ENCODE measurements at places on chromosomes 2 and 18.

DNA sequence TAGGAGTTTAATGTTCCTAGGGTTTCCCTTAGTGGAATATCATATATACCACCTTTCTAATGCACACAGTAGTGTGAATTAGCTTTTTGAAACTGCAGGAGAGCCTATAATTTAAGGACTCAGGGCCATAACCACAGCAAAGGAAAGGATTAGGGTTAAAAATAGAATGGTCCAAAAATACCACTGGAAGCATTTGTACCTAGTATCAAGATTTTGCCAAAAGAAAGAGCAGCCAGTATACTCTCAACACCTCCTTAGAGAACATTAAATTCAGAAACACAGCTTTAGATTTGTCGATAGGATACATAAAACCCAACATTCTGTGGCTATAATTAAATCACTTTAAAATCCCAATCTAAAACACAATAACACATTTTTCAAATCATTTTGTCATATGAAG, 634.9 kb downstream of the EPHA4 start:
- DNase-seq: no peak

DNA sequence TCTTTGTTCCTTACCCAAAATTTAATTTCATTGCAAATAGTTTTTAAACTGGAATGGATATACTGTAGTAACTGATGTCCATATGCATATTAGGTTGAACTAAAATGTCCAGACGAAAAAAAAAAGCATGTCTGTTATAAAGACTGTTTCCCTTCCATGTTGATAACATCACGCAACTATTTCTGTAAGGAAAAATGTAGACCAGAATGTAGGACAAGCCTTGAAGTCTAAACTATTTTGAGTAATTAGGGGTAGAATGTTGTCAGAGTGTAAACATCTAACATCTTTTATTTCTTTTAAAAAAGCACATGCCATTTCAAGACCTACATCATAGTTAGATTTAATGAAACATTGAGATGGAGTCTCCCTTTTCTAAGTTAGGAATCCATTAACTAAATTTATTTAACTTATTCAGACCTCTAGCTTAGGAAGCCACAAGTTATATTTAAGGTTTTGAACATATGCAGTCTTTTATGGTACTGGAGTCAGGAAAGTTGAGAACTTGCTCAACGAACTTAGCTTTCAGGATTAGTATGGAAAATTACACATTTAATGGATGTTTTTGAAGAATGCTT, 7.9 kb downstream of the CALCRL start:
- no peak for DNase-seq

DNA sequence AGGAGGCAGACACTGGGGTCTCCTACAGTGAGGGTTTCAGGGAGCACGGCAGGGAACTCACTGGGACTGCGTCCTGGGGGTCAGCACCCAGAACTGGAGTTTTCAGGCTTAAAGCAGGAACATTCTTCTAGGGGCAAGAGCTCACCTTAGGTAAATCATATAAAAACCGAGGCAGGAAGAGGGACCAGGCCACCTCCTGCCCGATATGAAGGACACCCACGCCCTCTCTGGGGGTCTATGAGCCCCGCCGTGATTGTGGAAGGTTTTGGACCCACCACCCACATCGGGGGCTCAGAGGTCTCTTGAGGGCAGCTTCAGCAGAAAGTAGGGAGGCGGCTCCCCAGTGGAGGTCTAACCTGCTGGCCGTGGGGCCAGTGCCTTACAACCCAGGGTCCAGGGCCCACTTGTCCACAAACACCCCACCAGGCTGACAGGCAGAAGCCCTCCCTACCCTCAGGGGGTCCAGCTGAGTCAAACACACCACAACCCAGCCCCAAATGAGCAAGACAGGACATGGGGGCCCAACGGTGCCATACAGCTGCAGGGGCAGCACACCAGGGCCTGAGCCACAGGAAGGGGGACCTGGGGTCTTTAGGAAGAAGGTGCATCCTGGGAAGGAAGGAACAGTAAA, 25.3 kb downstream of the CROCC2 start:
- DNase-seq: no peak

DNA sequence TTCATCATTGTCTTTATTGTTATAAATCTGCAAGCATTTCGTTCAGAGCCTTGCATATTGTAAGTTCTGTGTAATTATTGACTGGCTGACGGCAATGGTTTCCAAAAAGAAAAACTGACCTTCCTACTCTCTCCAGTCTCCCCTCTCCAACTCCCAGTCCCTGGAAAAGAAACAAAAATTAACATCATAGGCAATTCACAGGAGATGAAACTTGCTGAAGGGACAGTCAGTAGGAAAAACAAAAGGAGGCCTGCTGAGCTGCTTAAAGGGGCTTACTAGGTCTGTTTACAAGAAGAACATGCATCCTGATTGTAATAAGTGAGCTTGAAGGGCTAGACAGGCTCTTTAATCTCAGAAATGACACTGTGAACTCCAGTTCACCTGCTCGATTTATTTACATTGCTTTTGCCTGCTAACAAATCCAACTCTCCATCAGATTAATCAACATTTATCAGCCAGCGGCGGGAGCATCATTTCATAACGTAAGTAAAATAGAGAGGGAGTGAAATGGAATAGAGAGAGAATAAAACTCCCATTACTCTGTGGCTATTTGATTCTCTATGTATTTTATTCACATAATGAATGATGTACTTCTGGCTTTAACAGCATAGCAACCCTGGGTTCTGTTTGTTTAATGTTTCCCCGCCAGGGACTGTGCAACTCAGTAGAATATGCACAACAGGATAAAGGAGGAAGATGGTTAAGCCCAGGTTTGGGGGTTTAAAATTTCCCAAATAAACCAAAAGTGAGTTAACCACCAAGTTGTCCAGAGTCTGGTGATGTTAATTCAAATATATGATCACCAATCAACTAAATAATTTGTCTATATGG, 256.7 kb upstream of the SETBP1 start:
- peak; percentile 84 for DNase-seq

- no peak for DNase-seq
Measured at GRCh38 chr2:53381271-53381670, 386.3 kb upstream of the CHAC2 start.

DNA sequence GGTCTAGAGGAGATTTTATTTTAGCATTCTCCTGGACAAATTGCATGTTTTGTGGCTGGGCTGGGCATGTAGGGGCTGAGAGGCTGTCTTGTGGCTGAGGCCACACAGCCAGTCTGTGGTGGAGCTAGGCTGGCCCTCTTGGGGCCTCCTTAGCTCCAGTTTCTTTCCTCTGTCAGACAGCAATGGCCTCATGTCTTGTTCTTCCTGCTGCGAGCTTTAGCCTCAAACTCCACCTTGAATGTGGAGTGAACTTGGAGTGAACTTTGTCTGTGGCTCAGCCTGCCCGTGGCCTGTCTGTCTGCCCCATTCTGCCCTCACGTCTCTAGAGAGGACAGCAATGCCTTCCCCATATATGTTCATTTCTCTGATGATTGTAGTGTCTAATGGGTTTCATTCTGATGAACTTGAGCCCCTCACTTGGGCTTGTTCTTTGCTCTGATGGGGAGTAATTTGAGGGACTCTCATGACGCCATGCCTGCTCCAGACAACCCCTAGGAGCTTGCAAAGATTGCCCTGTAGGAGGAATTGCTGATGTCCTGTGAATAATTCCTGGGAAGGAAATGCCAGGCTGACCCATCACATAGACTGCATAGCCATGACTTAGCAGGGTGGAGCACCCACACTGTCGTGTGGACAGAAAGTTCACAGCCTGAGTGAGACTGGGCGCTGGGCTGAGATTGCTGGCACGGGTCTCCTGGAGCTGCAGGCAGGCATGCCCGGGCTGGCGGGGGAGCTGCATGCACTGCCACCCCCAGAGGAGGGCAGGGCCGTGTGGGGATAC, 42.6 kb downstream of the ASAP2 start:
- no peak for DNase-seq

DNA sequence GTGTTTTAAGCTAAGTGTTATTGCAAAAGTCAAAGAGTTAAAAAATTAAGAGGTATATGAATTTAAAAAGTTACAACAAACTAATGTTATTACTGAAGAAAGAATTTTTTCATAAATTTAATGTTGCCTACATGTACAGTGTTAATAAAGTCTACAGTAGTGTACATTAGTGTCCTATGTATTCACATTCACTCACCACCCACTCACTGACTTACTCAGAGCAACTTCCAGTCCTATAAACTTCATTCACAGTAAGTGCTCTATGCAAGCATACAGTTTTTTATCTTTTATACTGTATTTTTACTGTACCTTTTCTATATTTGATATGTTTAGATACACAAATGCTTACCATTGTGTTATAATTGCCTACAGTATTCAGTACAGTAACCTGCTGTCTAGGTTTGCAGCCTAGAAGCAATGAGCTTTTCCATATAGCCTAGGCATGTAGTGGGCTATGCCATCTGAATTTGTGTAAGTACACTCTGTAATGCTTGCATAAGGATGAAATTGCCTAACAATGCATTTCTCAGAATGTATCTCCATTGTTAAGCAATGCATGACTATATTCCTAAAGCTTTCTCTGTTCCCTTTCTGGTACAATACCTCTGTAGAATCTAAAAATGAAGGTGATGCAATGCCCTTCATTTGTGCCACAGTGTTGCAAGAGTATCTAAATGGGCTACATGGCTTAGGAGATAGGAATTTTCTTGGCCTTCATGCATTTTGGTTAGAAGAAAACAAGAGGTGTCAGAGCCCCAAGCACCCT, 370.8 kb upstream of the NT5C1B start:
- DNase-seq: no peak

DNA sequence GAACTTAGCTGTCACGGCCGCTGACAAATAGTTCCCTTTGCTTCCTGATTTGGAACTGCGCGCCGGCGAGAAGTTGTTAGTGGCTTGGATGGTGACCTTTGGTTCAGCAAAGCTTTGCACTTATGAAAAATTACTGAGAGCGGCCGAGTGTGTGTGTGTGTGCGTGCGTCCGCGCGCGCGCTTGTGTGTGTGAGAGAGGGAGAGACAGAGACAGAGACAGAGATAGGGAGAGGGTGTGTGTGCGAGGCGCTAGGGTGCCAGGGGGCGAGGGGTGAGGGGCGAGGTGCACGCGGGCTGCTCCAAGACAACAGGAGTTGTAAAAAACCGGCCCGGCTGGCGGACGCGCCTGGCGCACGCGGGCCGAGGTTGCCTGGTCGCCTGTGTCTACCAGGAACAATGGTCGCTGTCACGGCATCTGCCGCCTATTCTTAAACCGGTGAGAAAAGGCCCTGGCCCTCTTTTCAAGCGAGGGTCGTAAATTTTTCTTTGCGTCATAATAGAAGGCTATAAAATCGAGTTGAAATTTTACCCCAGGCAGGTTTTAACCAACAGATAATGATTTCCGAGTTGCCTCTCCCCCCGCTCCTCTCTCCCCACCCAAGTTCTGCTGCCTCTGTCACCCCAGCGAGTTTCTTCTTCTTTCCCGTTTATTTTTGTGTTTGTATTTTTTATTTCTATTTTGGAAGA, 535 bp downstream of the HOXD3 start:
- DNase-seq: peak; percentile 43

- DNase-seq: no peak
Measured at GRCh38 chr18:23340661-23341060, 112.4 kb upstream of the RIOK3 start.

GRCh38 chr2:229725716-229726574, 11.6 kb upstream of the DNER start:
- no peak for DNase-seq

DNA sequence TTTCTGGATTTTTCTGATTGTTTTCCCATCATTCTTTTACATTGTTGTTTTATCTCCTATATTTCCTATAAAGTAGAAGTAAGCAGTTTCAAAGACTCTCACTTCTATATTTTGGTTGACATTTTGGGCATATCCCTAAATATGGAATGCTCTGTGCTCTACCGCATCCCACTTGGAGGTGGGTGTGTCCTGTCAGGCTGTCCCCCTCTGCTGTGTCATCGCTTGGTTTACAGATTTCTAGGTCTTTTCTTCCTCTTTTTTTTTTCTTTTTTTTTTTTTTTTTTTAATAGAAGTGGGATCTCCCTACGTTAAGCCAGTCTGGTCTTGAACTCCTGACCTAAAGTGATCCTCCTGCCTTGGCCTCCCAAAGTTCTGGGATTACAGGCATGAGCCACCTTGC, 13.3 kb downstream of the DGKD start:
- DNase-seq: no peak

GRCh38 chr2:170917219-170917913, 11.7 kb upstream of the GORASP2 start:
- DNase-seq: no peak

DNA sequence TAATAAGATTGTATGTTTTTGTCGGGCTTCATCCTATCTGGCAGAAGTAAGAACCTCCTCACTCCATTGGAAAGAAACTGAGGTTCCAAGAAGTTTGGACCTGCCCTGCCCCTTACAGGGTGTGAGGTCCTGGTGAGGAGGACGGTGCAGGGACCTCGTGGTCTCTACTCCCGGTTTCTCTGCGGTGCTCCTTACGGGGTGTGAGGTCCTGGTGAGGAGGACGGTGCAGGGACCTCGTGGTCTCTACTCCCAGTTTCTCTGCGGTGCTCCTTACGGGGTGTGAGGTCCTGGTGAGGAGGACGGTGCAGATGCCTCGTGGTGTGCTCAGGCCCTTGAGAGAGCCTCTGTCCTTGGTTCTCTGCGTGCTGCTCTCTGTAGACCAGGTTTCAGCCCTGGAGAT, 5.2 kb downstream of the CTDP1 start:
- no peak for DNase-seq

GRCh38 chr2:58896638-58897037, 655.5 kb upstream of the FANCL start:
- no peak for DNase-seq

- DNase-seq: no peak
Measured at GRCh38 chr2:21543630-21544029, 419.9 kb downstream of the TDRD15 start.

GRCh38 chr2:43423941-43424261, 171.9 kb downstream of the THADA start:
- DNase-seq: no peak

DNA sequence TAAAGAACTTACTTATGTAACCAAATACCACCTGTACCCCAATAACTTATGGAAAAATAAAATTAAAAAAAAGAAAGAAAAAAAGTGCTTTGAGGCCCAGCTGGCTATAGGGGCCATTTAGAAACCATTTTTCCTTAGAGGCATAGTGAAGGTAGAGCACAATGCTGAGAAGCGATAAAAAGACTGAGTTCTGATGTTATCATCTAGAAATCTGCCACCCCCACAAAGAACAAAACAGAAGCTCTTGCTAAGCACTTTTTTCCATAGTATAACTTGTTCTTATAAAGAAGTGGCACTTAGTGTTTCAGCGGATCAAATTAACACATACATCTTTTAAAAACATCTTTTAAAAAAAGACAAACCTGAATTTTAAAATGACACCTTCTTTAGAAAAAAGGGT, 51.4 kb downstream of the ICOS start:
- no peak for DNase-seq

- DNase-seq: no peak
Measured at GRCh38 chr2:174335254-174335987, 667 bp downstream of the SP9 start.

- DNase-seq: no peak
Measured at GRCh38 chr18:59079264-59079663, 60.4 kb upstream of the SEC11C start.

GRCh38 chr18:55763298-55763697, 175.3 kb upstream of the TCF4 start:
- DNase-seq: no peak

All from NCI-H1930 (cell line).